ENCODE measurements at places on chromosomes 1 and 21.

DNA sequence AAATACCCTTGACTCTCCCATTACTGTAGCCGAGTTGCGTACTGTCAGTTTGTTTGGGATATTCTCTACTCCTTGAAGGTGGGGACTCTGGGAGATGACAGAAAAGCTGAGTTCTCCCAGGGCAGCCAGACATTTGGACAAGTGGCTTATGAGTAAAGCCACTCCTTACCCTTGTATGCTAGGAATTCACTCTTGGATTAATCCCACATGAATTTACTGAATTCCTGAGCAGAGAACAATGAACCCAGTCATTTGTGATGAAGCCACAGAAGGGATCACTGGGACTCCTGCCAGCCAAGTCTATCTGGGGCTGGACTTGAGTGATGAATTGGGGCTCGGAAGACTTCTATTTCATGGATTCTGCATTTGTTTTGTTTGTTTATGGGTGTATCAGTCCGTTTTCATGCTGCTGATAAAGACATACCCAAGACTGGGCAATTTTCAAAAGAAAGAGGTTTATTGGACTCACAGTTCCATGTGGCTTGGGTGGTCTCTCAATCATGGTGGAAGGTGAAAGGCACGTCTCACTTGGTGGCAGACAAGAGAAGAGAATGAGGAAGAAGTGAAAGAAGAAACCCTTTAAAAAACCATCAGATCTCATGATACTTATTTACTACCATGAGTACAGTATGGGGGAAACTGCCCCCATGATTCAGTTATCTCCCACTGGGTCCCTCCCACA lies 25.1 kb downstream of the C1orf116 start:
- DNase-seq = peak; percentile 49

DNA sequence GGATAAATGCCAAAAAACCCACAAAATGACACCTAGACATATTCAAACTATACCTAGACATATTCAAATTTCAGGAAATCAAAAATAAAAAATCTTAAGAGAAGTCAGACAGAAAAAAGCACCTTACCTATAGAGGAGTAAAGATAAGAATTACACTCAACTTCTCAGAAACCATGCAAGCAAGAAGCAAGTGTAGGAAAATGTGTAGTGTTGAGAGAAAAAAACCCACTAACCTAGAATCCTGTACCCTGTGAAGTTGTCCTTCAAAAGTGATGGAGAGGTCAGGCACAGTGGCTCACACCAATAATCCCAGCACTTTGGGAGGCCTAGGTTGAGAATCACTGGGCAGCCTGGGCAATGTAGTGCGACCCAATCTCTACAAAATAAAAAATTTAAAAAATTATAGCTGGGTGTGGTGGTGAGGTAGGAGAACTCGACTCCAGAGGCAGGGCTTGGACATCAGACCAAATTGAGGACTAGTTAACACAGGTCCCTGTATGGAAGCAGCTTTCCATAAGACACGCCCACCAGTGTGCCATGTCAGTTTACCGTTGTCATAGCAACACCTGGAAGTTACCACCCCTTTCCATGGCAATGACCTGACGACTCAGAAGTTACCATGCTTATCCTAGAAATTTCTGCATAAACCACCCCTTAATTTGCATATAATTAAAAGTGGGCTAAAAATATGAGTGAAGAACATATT lies 20.7 kb downstream of the PDIK1L start:
- no peak for DNase-seq

DNA sequence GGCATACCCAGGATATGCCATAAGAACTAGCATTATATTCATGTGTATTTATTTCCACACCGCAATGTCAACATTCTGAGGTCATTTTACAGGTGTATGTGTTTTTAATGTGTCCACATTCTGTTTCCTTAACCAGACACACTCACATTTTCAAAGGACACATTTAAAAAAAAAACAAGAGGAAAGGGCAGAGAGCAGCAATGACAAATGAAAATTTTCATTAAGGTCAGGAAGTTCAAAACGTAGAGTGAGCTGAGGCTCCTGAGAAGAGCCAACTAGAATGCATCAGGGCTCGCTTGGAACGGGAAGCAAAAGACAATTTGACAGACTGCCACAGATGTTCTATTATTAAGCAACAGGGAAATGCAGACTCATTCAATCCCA lies 4.8 kb upstream of the GNPAT start:
- DNase-seq = no peak

DNA sequence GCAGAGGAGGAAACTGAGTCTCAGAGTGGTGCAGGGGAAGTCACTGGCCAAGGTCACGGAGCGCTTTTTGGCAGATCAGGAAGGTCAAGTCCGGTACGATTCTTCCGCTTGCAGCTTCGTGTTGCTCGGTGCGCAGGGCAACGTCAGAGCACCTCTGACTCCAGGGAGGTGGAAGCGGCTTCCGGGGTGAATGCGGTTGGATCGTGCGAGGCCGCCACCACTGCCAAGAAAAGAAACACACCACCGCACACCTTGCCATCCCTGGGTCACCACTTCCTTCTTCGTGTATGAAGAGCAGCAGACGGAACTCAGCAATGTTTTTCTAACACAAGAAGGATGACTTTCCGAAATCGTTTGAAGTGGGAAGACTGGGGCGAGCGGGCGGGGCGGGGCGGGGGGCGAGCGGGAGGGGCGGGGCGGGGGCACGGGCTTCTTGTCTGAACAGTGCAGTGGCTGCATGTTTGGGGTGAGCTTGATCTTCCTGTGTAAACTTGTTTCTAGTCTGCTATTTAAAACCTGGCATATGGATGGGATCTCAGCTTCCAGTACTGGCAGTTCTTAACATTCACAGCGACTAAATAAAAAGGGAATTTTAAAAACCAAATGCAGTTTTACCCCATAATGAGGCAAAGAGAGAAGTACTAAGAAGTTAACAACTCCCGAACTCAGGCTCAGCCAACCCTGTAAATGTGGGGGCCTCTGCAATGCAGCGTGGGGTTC lies 300.0 kb downstream of the RRAGC start:
- no peak for DNase-seq

- DNase-seq = no peak
These were observed 41.7 kb upstream of the SYT14 start for GRCh38 chr1:209896346-209896745.

DNA sequence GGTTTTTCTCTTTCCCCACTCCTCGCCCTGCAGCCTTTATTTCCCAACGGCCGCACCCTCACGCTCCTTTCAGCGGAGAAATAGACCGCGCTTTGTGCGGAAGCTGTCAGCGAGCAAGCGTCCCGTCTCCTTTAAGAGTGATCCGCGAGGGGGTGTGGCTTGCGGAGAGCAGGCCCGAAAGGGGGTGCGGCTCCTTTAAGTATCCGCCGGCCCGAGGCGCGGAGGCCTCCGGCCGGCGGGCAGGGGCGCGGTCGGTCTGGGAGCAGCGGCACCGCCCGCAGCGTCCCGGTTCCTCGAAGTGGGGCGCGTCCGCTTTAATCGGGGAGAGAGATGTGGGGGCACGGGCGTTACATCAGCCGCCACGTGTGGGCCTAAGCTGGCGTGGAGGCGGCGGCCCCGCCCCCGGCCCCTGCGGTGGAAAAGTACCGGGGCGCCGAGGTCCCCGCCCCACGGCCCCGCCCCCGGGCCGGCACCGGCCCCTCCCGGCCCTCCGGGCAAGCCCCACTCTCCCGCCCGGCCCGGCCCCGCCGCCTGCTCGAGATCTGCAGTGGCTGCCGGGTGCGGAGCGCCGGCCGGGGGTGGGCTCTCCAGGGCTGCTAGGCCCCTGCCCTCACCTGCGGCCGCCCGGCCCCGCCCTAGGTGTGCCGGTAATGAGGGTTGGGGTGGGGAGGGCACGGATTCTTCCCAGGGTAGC lies 1.2 kb downstream of the SLC6A9 start:
- DNase-seq = no peak

- DNase-seq = no peak
These were observed 45.6 kb downstream of the XCL2 start for GRCh38 chr1:168498159-168498631.

DNA sequence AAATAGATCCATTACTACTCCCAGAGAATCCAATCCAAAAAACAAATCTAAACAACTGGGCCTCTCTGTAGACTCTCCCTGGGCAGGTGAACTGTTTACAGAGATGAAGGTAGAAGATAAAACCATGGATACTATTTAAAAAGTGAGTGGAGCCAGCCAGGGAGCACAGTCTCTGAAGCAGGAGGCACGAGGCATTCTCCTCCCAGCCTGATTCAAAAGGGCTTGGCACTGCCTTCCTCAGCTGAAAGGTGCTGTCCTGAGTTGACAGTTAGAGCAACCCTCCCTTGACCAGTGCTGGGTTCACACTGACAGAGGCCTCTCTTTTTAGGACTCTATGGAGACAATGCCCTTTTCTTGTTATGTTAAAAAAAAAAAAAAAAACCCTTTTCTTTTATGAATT lies 36.8 kb downstream of the HENMT1 start:
- DNase-seq = no peak

DNA sequence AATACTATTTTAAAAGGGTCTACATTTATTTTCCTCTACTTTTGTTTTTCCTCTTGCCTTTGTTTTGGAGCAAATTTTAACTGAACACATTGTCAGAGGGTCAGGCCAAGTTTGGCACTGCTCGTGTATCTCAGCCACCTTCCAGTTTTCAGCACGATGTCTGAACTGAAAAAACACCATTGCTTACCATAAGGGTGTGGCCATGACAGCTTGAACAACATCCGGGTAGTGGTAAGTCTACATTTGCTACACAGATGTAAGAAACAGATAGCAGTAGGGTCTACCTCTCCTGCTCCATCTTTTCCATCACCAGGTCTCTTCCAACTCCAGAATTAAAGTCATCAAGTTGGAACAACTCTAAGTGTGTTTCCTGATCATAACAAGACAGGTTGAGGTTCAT lies 4.2 kb downstream of the HIVEP3 start:
- DNase-seq = no peak

GRCh38 chr1:107464827-107465226 lies 324.0 kb downstream of the NTNG1 start:
- no peak for DNase-seq

GRCh38 chr1:239155466-239156091 lies 230.8 kb upstream of the CHRM3 start:
- no peak for DNase-seq

GRCh38 chr1:1616045-1616790 lies 918 bp downstream of the MIB2 start:
- no peak for DNase-seq

GRCh38 chr1:246226041-246226440 lies 281.0 kb downstream of the SMYD3 start:
- no peak for DNase-seq

DNA sequence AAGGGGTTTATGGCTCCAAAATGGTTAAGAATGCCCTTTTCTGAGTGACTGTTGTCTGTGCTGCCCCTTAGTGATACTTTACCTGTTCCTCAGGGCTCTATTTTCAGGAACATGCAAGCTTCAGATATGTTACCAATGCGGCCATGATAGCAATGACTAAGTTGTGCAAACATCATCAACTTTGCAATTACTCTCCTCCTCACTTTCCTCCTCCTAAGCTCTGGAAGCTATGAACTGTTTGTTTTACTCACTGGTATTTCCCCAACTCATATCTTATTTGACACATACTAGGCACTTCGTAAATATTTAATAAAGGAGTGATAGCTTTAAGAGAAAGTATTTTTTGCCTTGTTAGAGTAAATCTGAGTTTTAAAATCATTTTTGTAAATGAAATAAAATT lies 53.8 kb downstream of the RWDD3 start:
- no peak for DNase-seq

GRCh38 chr1:59107516-59107915 lies 189.4 kb upstream of the FGGY start:
- no peak for DNase-seq

DNA sequence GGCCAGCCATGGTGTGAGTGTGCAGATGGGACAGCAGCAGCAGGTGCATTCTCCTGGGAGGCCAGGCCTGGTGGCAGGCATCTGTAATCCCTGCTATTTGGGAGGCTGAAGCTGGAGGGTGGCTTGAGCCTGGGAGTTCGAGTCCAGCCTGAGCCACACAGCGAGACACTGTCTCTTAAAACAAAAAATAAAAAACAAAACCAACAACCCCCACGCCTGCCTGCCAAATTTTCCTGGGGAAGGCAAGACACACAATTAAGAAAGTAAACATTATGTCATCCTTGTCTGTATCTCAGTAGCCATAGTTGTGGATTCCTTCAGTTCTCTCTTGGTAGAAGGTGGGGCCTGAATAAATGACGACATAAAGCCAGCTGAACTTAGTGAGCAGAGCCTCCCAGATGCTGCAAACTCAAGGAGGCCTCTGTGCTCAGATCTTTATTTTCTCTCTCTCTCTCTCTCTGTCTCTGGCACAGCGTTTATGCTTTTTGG lies 57.6 kb upstream of the CD34 start:
- DNase-seq = no peak

GRCh38 chr1:206502812-206503211 lies 4.5 kb upstream of the RASSF5 start:
- no peak for DNase-seq

DNA sequence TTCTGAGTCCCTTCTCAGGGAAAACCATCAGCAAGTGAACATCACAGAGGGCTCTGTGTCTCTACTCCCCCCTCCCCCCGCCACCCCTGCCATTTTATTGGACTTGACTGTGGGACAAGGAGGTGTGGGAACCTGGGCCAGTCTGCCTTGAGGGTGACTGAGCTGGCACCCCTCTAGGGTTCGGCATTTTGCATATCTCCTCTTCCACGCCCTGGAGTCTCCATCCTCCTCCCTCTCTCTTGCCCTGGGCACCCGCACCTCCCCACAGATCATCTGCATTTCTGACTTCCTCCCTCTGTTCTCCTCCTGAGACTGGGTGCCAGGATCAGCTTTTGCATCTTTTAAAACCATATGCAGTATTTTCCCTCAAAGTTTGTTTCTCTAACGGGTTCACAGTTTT lies 107.1 kb upstream of the ERRFI1 start:
- DNase-seq = no peak

- peak; percentile 73 for DNase-seq
These were observed 2.3 kb upstream of the GADD45A start for GRCh38 chr1:67682659-67683197.

GRCh38 chr1:60835649-60836048 lies 246.7 kb upstream of the NFIA start:
- DNase-seq = no peak

- DNase-seq = no peak
These were observed 23.3 kb downstream of the H6PD start for GRCh38 chr1:9257851-9258250.

DNA sequence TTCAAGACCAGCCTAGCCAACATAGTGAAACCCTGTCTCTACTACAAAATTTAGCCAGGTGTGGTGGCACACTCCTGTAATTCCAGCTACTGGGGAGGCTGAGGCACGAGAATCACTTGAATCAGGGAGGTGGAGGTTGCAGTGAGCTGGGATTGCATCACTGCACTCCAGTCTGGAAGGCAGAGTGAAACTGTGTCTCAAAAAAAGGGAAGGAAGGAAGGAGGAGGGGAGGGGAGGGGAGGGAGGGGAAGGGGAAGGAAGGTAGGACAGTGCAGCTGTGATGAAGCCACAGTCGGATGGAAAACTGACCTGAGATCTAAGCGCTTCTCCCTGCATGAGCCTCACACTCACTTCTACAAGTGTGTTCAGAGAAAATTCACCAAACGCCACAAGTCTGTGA lies 22.0 kb upstream of the FHAD1 start:
- no peak for DNase-seq

- DNase-seq = no peak
These were observed 38.6 kb upstream of the METTL18 start for GRCh38 chr1:169833179-169833901.
